ENCODE measurements at places on chromosomes 11 and 22. TPM values are rescaled to one million over a fixed set of nuclear protein-coding genes. Genes with fewer than 3 reads are reported as not detected.

The CCDC89 gene
- 2.2 TPM for total RNA-seq

The MYRF gene
- 6.4 TPM for total RNA-seq

The MYO7A gene
- 0.22 TPM for total RNA-seq

The C22orf31 gene
- not detected for total RNA-seq

The DBX1 gene
- not detected for total RNA-seq

The YPEL4 gene
- 0.14 TPM for total RNA-seq

The KRTAP5-2 gene
- total RNA-seq, result not detected

The CHRNA10 gene
- total RNA-seq, result 0.66 TPM

The TMPRSS6 gene
- not detected for total RNA-seq

The DNAJB7 gene
- not detected for total RNA-seq

The OR2AG1 gene
- not detected for total RNA-seq

The SCN4B gene
- total RNA-seq, result not detected

The GRAMD1B gene
- 25.3 TPM for total RNA-seq

The TREH gene
- total RNA-seq, result not detected

The KCNJ11 gene
- total RNA-seq, result not detected

The SHISA8 gene
- not detected for total RNA-seq

The FAM83F gene
- not detected for total RNA-seq

The OR5P2 gene
- not detected for total RNA-seq

The LRRC10B gene
- total RNA-seq, result not detected

The WBP2NL gene
- 0.22 TPM for total RNA-seq

The GAB4 gene
- total RNA-seq, result not detected

The PGA4 gene
- total RNA-seq, result not detected

The HEPN1 gene
- total RNA-seq, result not detected

The DEPDC7 gene
- 16.8 TPM for total RNA-seq

The NELL1 gene
- not detected for total RNA-seq

The TMEM41B gene
- total RNA-seq, result 66.1 TPM

The SLC37A2 gene
- 0.88 TPM for total RNA-seq

The OR52I1 gene
- not detected for total RNA-seq

The KRTAP5-6 gene
- total RNA-seq, result not detected

The OR51B2 gene
- total RNA-seq, result not detected

The IFITM2 gene
- 56.2 TPM for total RNA-seq

The TTC28 gene
- total RNA-seq, result 29.3 TPM

The POU2AF2 gene
- total RNA-seq, result not detected

The CRACR2B gene
- 0.66 TPM for total RNA-seq

The TRIM49 gene
- not detected for total RNA-seq

The SLC22A8 gene
- total RNA-seq, result not detected

The IRAG1 gene
- total RNA-seq, result 19.2 TPM

The OR5A1 gene
- total RNA-seq, result not detected

The C11orf86 gene
- total RNA-seq, result not detected

The C11orf97 gene
- not detected for total RNA-seq

The CLDN5 gene
- 0.22 TPM for total RNA-seq

The TYR gene
- total RNA-seq, result not detected

The TMEM121B gene
- under 0.01 TPM for total RNA-seq

The CALCA gene
- not detected for total RNA-seq

The OR52E8 gene
- 1.0 TPM for total RNA-seq

The GGTLC3 gene
- total RNA-seq, result not detected

The NRIP3 gene
- total RNA-seq, result 6.1 TPM

The OR8G5 gene
- total RNA-seq, result not detected

The TTC36 gene
- total RNA-seq, result 0.86 TPM

The VSIG2 gene
- not detected for total RNA-seq

The RFPL3 gene
- total RNA-seq, result not detected

Data from placental pericyte (primary cell).